ENCODE measurements at places on chromosomes 12 and 14. TPM values are rescaled to one million over a fixed set of nuclear protein-coding genes. Genes with fewer than 3 reads are reported as not detected.
A peak's percentile ranks its signal among the peaks of the same experiment; 100 is the strongest.

DNA sequence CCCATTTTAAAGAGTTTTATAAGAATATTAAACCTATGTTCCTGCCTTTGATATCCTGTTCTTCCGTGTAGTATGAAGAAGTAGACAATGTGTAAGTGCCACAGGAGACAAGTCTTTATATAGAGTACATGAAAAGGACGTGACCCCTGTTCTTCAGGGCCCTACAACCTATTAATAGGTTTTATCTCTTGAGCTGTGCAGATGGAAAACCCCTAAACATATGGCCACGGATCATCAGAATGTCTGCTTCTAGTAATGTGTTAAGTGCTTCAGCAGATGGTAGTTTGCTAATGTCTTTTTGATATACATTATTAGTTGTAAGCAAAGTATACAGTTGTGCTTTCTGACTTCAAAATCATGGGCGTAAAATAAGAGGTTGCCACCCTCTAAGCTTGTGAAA, 228.5 kb downstream of the PTPRO start:
- DNase-seq, result no peak

DNA sequence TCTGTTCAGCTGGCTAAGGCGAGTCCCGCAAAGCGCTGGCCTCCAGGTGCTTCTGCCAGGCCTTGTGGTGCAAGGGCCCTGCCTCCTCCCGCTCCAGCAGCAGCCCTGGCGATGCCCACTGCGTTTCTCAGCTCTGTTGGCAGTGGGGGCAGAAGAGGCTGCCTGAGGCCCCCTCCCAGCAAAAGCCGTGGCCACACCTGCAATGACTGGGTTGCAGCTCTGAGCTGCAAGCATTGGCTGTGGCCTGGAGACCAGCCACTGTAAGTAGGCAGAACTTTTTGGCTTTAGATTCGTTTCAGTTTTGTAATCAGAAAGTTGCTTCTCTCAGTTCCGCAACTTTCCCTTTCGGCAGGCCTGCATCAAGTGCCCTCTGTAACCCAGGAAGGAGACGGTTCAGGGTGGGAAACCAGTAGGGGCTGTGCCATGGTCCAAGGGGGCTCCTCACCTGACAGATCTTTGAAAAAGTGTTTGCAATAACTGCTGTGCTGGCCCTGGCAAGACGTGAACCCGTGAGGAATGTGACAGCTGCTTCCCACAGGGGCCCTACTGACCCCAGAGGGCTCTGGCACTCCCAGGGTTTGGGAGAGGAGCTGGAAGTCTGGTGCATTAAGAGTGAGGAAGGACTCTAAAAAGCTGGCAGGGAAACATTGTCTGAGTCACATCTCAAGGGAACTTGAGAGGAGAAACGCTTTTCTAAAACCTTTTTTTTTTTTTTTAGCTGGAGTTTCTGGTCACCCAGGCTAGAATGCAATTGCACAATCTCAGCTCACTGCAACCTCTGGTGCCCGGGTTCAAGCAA, 54.5 kb upstream of the MAX start:
- peak; percentile 78 for DNase-seq

GRCh38 chr14:67276131-67276530, 34.9 kb downstream of the PALS1 start:
- DNase-seq, result no peak

GRCh38 chr12:58087423-58088127, 146.2 kb downstream of the ATP23 start:
- DNase-seq, result no peak

GRCh38 chr14:24958271-24958670, 91.7 kb downstream of the STXBP6 start:
- no peak for DNase-seq

- DNase-seq, result peak; percentile 99
Measured at GRCh38 chr14:101964297-101965180, at the start of gene DYNC1H1. Gene DYNC1H1, plus strand, starts transcription at chr14:101964573. Its CDS starts 119 bp downstream, at chr14:101964692.

DNA sequence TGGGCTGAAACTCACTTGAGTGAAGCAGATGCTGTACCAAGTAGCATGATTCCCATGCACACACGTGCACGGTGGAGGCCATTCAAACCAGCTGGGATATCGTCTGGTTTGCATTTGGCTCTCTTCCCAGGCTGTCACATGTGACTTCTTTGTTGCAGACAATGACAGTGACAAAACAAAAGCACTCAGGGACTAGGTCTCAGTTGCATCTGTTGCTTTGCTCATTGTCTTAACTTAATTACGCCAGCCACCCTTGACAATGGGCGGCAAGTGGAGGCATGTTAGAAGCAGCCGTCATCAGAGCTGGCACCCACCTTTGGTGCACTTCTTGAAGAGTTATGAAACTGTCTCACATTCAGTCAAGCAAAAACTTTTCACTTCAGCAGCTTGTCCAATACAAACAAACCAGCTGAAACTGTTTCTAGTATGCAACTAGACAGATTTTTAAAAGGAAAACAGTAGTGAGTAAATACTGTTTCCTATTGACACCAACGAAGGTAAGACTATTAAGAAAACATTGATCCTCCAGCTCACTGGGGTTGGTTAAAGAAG, 74.3 kb downstream of the IGF1 start:
- DNase-seq, result no peak

DNA sequence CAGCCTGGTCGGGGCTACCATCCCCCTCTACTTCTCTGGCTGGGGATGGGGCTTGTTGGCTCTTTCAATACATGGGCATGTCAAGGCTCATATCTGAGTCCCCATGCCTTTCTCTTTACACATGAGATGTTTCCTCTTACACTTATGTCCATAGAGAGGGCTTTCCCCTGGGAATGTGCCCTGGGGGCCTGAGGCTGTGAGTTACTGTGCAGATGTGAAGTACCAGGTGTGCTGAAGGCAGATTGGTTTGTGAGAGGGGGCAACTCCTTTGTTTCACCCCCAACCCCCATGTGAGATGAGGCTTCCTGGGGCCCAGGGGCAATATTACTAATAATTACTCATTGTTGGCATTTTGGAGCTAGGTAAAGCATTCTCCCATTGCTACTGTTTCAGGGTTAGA, 32.8 kb downstream of the NRXN3 start:
- no peak for DNase-seq

- no peak for DNase-seq
Measured at GRCh38 chr14:87691042-87691881, 301.7 kb downstream of the GALC start.

DNA sequence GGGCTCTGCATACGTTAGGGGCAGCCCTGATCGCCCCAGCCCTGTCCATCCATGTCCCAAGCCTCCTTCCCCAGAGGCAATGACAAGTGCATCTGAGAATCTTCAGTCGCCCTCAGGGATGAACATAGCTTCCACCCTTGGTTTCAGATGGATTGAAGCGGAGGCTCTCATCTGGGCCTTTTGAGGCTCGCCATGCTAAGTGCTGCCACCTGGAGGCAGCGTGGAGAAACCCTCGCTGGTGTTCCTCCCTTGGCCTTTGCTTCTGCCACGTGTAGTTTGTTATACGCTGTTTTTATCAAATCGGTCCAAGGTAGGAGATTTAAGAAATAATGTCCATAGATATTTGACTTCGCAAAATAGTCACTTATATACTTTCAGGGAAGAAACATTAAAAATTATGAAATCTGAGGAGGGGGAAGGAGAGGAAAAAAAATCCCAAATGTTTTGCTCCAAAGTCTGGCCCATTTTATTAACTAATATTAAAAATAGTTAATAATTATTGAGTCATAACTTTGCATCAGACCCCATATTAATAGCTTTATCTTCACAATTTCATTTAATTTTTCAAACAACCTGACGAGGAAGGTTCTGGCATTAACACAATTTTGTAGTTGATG, 28.8 kb upstream of the LRRC10 start:
- DNase-seq, result peak; percentile 85

- no peak for DNase-seq
Measured at GRCh38 chr14:58639842-58640484, 2.2 kb downstream of the DACT1 start.

DNA sequence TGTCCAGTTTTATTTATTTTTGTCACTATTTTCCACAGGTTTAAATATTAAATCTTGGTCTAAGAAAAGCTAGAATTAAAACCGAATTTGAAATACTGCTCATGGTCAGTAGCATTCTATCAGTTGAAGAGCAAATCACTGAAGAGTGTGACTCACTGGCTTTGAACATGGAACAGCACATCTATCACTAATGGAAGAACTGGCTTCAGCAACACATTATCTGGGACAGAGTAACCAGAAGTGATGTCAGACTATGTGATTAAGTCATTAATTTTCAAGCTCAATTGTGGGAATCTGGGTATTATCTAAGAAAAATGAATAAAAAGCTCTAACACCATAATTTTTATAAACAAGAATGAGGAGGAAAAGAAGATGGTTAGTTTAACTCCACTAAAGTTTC, 527.5 kb downstream of the TMTC2 start:
- no peak for DNase-seq

GRCh38 chr14:94081386-94081820, 293 bp downstream of the IFI27L1 start:
- no peak for DNase-seq

DNA sequence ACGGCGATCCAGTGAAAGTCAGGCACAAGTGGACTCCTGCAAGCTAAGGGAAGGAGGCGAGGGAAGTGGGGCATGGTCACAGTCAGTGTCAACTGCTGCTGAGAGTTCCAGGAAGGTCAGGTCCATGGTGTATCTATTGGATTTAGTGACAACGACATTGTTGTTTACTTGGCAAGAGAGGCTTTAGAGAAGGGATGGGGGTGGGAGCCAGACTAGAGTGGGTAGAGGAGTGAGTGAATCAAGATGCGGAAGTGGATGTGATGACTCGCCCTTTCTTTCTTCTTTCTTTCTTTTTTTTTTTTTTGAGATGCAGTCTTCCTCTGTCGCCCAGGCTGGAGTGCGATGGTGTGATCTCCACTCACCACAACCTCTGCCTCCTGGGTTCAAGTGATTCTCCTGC, 12.5 kb downstream of the P2RX7 start:
- no peak for DNase-seq

Gene LMNTD1
- not detected for total RNA-seq

Gene VRTN
- not detected for total RNA-seq

Gene CD163
- 229 TPM for total RNA-seq

Gene NUAK1
- 37.7 TPM for total RNA-seq

Gene GPRC5D
- 0.39 TPM for total RNA-seq

Gene KERA
- total RNA-seq, result not detected

Gene CHMP4A
- total RNA-seq, result 38.3 TPM

Gene EXOC5
- 72.8 TPM for total RNA-seq

Gene CDKN3
- 10.5 TPM for total RNA-seq

Gene PPP1R1A
- total RNA-seq, result 9.0 TPM

Data from aorta (tissue), 5 donors.